Dorsolateral prefrontal cortex (tissue), 122 donors: ENCODE measurements at places on chromosomes 5 and 9.

GRCh38 chr5:39780347-39780746 is 355.6 kb upstream of the DAB2 start:
- DNase-seq, result no peak

DNA sequence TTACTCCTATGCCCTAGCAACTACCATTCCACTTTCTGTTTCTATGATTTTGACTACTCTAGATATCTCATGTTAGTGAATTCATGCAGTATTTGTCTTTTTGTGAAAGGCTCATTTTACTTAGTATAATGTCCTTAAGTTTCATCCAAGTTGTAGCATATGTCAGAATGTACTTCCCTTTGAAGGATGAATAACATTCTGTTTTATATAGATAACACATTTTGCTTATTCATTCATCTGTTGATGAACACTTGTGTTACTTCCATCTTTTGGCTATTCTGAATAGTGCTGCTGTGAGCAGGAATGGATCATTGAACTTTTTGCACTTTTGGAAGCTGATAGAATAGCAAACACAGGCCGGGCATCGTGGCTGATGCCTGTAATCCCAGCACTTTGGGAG is 140.2 kb upstream of the MYO10 start:
- no peak for DNase-seq

DNA sequence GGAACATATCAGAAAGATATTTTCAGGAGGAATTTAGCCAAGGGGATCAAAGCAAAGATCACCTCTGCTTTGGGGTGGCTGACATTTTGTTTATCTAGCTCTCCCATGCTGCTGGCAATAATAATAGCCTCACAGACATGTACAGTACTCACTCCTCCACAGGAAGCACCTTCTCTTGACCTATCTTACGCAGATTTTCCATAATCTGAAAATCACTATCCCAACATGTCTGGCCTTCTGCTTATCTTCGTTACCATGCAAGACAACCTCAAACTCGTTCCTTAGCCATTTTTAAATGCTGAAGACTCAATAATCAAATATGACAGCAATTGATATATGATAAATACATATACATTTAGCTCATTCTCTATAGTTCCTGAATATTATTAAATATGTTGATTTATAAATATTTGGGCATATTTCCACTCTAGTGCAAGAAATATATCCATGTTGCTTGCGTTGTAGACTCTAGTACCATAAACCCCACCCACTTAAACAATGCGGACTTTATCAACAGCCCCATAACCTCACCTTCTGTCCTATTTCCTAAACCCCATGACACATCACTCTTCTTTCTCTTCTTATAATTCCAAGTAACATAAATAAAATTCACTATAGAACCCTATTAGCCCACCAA is 18.0 kb downstream of the ZNF608 start:
- DNase-seq, result no peak

DNA sequence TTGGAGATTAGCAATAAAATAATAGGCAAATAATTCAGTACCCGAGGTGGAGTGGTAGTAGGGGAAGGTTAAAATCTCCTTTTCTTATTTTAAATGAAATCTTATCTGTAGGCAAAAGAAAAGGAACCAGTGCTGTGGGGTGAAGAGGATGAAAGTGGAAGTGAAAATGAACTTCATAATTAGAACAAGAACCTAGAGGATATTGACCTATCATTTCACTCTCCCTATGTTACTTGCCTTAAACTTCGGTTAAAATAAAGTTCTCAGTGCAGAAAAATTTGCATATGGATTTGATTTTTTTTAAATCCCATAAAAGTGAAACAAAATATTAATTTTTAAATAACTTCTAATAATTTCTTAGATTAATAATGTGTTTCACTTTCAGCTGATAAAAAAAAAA is 1094.9 kb upstream of the C9orf72 start:
- DNase-seq, result no peak

- DNase-seq, result no peak
Observed at GRCh38 chr9:14301006-14301405, 12.9 kb downstream of the NFIB start.

DNA sequence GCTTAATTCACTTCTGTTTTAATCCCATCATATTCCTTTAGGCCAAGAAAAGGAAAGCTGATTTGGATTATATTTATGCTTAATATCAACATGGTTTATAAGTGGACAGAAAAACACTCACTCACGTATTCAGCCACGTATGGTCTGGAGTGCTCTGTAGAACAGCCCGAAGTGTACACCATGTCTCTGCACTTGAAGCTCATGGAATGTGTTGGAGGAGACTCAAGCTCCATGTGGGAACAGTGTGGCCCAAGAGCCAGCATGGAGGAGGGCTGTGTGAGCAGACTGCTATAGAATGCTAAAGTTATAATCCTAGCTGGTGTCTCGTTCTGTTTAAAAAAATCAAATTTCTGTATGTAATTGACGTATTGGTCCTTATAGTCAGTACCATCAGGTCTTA is 32.9 kb downstream of the OTULINL start:
- no peak for DNase-seq

DNA sequence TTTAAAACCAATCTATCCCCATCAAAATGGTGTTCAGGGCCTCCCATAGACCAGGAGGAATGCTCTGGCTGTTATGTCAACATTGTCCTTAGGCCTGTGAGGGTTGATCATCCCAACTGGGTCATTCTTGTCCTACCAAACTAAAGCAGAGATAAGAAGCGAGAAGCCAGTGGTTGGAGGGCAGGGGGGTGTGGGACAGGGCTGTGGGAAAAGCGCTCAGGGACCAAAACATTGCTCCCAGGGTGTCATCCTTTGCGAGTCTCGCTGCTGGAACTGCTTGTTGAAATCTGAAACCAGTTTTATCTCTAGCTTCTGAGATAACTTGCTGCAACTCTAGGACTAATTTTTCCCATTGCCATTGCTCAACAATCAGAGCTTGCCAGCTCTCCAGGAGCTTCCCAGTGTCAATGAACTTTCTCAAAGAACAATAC is 48.1 kb downstream of the SPATA31C2 start:
- DNase-seq, result no peak

GRCh38 chr5:122937914-122938313 is 92.5 kb downstream of the SNX24 start:
- no peak for DNase-seq

GRCh38 chr9:112846528-112847488 is 43.9 kb downstream of the SLC46A2 start:
- DNase-seq, result peak; percentile 66

DNA sequence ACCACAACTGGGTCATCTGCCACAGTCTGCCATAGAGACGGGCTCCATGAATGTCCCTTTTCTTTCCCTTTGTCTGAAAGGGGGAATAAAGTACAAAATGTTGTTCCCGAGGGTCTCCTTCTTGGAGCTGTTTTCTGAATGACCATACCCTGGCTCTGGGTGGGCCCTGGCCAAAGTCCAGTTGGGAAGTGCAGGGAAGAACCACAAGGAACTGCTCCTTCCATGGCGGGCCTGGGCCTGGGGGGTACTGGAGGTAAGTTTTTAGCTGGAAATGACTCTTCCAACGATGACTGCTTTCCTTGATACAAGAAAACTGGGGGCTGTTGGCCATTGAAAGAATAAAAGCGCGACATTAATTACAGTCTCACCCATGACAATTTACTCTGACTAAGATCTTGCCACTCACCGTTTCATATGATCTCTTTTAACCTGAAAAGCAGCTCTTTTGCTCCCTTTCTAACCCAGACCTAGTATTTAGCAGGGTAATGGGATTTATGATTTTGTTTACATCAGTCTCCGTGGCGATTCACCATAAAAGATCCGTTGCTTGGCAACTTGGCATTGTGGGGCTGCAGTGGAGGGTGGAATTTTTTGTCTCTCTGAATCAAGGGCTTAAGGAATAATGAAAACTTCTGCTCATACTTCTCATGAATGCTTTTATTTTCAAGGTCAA is 89.2 kb upstream of the PTCH1 start:
- DNase-seq, result no peak

GRCh38 chr9:107462691-107463090 is 26.9 kb downstream of the KLF4 start:
- DNase-seq, result no peak

- DNase-seq, result no peak
Observed at GRCh38 chr9:131697908-131698617, 41.8 kb downstream of the RAPGEF1 start.

GRCh38 chr9:31119890-31120454 is 1264.5 kb upstream of the ACO1 start:
- no peak for DNase-seq

DNA sequence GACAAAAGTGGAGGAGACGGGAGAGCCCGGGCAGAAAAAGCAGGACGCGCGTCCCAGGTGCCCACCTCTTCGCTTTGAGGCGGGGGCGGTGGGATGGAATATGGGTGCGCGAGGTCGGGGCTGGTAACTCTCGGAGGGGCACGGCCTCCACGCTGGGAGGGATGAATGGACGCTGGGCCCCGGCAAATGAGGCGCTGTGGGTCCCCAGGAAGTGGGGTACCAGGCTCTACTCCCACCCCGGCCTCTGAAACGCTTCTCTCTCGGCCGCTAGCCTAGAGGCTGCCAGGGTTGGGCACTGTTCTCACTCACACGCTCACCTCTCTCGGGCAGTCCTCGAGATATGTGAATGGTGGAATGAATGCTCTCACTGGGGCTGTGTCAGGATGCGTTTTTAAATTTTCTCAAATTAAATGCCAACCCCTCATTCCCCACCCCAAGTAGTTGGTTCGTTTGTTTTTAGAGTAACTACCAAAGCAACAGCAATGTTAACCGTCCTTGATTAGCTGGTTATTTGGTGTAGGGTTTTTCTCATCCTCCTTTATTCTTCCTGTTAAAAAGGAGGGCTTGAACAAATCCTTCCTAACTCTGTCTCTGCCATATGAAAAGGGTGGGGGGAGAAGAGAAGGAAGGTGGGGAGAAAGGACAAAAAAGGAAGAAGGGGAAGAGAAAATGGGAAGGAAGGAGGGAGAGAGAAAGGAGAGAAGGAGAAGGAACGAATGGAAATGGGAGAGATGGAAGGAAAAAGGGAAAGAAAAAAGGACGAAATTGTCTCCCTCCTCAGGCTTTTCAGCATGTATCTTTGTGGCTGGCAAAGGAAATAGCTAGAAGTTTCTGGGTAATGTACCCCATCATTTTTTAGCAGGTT is 1.3 kb upstream of the EBF1 start:
- DNase-seq, result no peak

- no peak for DNase-seq
Observed at GRCh38 chr5:153489611-153490010, 859 bp upstream of the GRIA1 start.

DNA sequence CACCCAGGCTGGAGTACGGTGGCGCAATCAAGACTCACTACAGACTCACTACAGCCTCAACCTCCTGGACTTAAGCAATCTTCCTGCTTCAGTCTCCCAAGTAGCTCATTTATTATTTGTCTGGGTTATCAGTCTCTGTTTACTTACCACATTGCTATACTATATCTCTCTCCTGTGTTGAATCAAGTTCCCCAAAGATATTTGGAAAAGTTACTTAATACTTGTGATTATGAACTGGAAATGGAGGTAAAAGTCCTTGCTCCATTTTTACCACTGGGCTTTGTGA is 55.6 kb downstream of the ANGPTL2 start:
- no peak for DNase-seq

- peak; percentile 8 for DNase-seq
Observed at GRCh38 chr5:123371575-123372179, 51.5 kb downstream of the CEP120 start.

DNA sequence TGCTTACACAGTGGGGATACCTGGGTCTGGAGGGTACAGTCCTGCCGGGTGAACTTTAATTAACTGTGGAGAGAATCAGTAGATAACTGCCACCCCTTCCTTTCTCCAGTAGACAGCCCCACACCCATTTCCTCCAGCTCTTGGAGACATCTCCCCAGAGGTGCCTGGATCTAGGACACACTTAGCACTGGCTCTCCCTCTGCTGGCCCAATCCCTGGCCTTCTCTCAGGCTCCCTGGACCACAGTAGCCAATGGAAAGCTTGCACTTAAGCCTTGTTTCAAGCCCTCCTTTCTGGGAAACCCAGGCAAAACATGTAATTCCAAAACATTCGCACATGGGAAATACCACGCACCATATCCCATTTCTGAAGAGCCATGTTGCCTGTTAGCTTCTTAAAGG is 169.2 kb upstream of the GAS1 start:
- no peak for DNase-seq

DNA sequence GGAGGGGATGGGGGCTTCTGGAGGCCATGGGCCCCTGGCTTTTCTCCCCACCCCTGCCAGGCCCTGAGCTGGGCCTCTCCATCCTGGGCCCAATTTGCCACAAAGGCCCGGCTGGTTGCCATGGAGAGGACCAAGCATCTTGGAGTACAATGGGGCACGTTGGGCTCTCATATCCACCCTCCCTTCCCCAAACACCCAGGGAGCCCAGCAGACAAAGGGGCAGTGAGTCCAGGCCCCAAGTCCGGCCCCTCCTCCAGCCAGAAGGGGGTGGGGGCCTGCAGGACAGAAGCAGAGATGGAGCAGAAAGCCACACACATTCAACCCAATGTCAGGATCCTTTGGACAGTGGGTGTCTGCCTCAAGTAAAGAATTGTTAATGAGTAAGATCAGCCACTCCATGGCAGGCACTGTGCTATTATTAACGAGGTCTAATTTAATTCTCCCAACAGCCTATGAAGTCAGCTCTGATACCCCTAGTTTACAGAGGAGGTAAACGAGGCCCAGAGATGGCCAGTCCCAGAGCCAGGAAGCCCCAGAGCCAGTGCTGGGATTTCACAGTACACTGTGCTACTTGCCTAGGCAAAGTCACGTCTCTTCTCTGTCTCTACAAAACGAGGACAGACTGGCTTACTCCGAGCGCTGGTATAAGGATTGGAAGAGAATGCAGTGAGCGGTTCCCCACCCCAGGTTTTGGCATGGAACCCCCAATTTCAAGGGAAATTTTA is 2.3 kb downstream of the CRB2 start:
- DNase-seq, result peak; percentile 87

- no peak for DNase-seq
Observed at GRCh38 chr5:169869066-169869465, 111.2 kb downstream of the INSYN2B start.

GRCh38 chr9:98974994-98975712 is 31.4 kb downstream of the COL15A1 start:
- DNase-seq, result peak; percentile 76

GRCh38 chr9:113310538-113310937 is 7.4 kb upstream of the RNF183 start:
- DNase-seq, result no peak

- no peak for DNase-seq
Observed at GRCh38 chr5:170268884-170269283, 28.7 kb downstream of the LCP2 start.

GRCh38 chr5:10229306-10230048 is 20.2 kb downstream of the ATPSCKMT start:
- no peak for DNase-seq

GRCh38 chr5:33444542-33444941 is 3.8 kb downstream of the TARS1 start:
- no peak for DNase-seq

DNA sequence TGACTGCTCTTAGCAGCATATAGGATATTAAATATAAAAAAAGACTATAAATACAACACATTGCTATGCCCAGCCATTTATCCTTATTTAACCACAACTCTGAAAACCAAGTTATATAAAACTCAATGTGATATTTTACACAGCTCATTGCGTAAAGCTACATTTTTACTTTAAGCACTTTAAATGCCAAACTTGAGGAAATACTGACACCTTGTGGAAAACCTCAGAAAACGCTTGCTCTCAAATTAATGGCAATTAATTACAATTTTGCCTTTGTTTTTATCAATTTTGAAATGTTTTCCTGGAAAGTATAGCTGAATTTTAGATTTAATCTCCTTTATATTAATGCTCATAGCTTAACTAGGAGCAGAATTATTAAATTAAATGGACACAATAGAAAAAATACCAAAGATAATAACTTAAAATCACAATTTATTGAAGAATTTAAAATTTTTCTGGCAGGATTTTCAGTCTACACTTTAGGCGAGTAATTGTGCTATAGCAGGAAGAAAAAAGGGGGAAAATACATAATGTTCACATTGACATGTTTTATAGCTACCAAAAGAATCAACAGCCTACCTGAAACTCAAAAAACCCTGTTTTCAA is 25.2 kb upstream of the PLAC8L1 start:
- DNase-seq, result no peak
